Renal cortical epithelial cell (primary cell): ENCODE measurements at places on chromosomes 7 and 10. TPM values are rescaled to one million over a fixed set of nuclear protein-coding genes. Genes with fewer than 3 reads are reported as not detected.

- no peak for DNase-seq
These were observed 298.2 kb downstream of the FRMD4A start for GRCh38 chr10:14032406-14032998.

- DNase-seq = no peak
These were observed 175.0 kb upstream of the NPY start for GRCh38 chr7:24108906-24109376.

GRCh38 chr10:1124796-1125195 lies 68.6 kb downstream of the WDR37 start:
- DNase-seq = no peak

- no peak for DNase-seq
These were observed 44.2 kb downstream of the JAZF1 start for GRCh38 chr7:28136420-28136819.

DNA sequence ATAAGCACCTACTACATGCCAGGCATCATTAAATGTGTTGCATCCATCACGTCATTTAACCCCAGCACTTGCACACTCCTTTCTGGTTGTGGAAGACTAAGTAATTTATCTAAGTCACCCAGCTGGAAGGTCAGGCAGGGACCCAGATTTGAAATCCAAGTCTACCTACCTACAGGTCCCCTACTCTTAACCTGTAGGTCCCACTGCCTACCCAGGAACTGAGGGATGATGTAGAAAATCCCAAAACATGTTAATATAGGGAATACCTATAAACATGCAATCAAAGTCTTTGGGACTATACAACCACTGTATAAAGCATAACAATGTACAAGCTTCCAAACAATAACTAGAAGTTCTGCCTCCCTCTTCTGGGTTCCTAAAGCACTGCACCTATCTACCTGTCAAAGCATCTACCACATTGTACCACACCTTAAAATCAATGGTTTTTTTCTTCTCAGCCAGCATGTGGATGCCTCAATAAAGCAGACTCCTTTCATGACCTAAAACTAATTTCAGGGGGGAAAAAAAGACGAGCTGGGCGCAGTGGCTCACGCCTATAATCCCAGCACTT lies 5.6 kb downstream of the IL6 start:
- peak; percentile 81 for DNase-seq

GRCh38 chr7:14739168-14739840 lies 163.2 kb downstream of the DGKB start:
- DNase-seq = no peak

GRCh38 chr7:44056681-44057080 lies 8.7 kb downstream of the PGAM2 start:
- no peak for DNase-seq

DNA sequence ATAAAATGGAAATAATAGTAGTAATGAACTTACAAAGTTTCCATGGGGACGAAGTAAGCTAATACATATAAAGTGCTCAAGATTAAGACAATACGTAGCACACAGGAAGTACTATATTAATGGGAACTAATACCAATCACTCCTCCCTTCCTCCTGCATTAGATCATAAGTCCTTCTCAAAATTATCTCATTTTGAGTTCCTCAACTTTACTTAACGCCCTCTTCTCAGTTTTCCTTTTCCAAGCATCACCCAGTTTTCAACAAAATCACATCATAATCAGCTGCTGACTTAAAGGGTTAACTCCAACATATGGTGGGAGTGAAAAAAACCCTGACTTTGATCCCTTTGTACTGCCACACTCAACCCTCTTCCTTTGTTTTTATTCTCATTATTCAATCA lies 24.4 kb downstream of the JMJD1C start:
- no peak for DNase-seq

DNA sequence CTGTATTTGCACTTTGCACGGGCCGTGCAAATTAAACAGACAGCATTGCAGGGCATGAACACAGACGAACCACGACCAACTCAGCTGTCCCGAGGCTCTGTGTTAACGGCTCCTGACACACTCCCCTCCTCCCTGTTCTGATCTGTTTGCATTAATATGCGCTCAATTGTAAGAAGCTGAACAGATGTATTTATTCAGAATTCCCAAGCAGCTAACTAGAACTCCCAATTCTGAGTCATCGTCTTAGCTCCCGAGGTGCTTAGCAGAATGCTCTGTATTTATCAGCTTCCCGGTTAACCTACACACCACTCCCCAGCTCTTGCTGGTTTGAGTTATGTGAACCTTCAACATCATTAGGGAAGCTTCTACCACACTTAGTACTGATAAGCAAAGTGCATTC lies 286.4 kb downstream of the PTPRN2 start:
- DNase-seq = no peak

DNA sequence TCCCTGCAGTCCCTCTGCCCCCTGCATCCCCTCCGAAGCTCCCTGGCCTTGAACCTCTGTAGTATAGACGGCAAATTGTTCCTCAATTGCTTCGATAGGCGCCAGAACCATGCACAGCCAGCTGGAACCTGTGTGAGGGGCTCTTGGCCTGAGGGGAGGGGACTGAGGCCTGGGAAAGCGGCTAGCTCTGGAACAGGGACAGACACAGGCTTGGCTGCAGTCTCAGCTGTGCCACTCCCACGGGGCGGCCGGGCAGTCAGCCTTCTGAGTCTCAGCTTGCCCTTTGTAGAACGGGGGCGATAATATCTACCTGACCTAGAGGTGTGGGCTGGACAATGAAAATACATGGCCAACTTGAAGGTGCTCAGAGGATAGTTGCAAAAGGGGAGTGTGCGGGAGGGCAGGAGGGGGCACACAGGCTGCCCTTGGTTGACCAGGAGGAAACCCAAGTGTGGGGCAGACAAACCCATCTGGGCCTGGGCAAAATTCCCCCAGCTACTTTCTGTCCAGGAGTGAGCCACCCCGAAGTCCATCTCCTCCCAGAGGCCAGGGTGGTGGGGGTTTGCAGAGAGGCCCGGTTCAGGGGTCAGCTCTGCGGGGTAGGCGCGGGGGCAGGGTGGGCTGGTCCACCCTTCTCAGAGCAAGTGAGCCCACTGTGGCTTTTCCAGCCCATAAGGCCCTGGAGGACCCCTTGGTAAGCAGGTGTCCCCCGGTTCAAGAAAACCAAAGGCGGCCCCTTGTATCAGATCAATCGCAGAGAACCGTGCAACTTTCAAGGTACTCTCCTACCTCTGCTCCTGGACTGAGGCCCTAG lies 4.6 kb downstream of the CRYGN start:
- DNase-seq = no peak

DNA sequence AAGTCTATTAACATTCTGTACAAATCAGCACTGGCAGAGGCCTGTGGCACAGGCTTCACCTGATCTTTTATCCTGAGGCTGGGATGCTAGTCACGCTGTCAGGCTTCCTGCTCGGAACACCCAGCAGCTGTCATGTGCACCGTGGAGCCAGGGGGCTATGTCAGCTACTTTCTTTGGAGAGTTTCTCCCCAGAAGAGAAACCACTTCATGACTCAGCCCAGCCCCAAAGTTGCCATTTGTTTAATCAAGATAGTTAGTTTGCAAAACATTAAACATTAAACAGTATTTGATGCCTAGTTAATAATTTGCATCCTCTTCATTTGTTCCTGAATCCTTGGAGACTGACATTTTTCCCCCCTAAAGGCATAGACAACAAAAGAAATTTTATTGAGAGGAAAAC lies at the start of gene HABP2:
Gene HABP2, plus strand, starts transcription at position 353 of the 400 bp plus-strand sequence. CDS start 69 bp downstream, outside the sequence.
- peak; percentile 96 for DNase-seq

GRCh38 chr10:90204956-90205314 lies 503.5 kb downstream of the KIF20B start:
- peak; percentile 50 for DNase-seq

- DNase-seq = peak; percentile 38
These were observed 16.9 kb upstream of the PALD1 start for GRCh38 chr10:70461397-70462348.

- no peak for DNase-seq
These were observed 33.6 kb upstream of the PIK3AP1 start for GRCh38 chr10:96753956-96754355.

GRCh38 chr10:27391916-27392315 lies 112.2 kb upstream of the RAB18 start:
- no peak for DNase-seq

- peak; percentile 80 for DNase-seq
These were observed 11.8 kb upstream of the COBL start for GRCh38 chr7:51328351-51328801.

- DNase-seq = no peak
These were observed 29.6 kb downstream of the ABCB4 start for GRCh38 chr7:87445897-87446296.

GRCh38 chr7:135710417-135711138 lies 17.4 kb downstream of the SLC13A4 start:
- no peak for DNase-seq

DNA sequence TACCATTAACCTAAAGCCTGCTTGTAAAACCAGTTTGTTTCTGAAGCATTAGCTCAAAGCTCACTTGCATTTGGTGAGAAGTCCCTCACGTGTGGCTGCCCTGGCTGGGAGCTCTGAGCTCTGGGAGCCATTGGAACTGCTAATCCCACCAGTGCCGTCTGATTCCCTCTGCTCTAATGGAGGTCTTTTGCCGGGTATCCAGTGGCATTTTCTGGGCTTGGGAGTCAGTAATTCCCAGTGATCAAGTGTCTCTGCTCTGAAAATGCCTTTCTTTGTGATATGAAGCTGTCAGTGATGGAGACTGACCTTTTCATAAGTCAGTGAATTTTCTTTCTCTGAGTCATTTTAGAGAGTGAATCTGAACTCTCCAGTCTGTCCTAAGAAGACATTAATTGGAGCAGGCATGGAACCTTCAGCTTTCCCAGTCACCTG lies 36.9 kb upstream of the FAM20C start:
- DNase-seq = peak; percentile 47

GRCh38 chr10:36840788-36841187 lies 284.6 kb upstream of the ANKRD30A start:
- no peak for DNase-seq

GRCh38 chr7:25126751-25127150 lies 1.7 kb upstream of the CYCS start:
- DNase-seq = no peak

GRCh38 chr10:132132421-132132841 lies 54.3 kb upstream of the DPYSL4 start:
- no peak for DNase-seq

DNA sequence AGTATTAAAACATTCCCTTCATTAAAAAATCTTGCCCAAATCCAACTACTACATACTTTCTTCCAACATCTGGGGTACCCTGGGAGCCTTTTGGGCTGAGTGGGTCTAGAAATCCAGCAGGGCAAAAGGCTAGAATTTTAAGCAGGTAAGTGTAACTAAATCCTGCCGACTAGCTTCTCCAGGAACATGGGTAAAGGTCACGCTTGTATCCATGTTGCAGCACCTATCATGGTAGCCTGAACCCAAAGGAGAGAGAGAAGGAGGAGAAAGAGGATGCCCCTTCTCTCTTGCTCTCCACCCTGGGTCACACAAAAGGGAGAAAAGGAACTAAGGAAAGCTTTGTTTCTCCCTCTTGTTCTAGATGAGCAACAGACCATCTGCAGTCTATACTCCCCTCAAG lies 53.3 kb downstream of the ZNF680 start:
- no peak for DNase-seq

DNA sequence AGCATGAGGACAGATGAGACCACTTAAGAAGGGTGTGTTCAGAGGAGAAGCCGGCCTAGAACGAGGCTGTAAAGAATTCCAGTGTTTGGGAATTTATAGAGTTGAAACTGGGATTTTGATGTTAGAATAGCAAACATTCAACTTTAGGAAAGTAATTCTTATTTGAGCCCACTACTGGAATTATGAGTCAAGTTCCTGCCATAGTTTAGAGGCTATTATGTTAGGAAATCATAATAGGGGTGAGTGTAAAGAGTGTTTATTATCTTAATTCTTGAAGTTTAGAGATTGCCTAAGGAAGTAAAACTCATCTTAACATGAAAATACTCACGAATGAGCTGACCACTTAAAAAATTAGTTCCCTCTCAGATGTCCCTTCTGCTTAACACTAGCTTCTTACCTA lies 2.1 kb downstream of the CBLL1 start:
- no peak for DNase-seq

DNA sequence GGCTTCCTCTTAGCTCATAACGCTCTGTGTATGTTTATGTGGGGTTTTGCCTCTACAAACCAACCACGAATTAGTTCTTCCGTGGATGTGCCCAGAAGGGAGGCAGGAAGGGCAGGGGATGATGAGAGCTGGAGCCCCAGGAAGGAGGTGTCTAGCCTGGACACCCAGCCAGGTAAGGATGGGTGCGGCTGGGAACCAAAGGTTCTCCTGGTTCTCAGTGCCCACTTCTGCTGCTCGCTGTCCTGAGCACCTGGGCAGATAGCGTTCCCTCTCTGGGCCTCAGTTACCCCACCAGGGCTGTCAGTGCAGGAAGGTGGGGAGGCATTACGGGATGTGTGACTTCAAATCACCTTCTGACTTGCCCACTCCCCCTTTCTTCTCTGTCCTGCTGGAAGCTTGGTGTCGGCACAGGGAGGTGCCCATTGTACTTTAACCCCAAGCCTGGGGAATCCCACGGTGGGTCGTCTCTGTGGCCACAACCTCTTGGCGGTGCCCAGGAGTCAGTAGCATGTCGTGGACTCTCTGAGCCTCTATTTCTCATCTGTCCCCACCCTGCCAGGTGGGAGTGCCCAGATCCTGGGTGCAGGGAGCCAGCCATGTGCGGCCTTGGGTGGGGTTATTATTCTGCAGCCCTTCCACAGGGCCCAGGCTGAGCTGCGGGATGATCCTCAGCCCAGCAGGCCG lies 18.7 kb upstream of the PCBD1 start:
- no peak for DNase-seq

DNA sequence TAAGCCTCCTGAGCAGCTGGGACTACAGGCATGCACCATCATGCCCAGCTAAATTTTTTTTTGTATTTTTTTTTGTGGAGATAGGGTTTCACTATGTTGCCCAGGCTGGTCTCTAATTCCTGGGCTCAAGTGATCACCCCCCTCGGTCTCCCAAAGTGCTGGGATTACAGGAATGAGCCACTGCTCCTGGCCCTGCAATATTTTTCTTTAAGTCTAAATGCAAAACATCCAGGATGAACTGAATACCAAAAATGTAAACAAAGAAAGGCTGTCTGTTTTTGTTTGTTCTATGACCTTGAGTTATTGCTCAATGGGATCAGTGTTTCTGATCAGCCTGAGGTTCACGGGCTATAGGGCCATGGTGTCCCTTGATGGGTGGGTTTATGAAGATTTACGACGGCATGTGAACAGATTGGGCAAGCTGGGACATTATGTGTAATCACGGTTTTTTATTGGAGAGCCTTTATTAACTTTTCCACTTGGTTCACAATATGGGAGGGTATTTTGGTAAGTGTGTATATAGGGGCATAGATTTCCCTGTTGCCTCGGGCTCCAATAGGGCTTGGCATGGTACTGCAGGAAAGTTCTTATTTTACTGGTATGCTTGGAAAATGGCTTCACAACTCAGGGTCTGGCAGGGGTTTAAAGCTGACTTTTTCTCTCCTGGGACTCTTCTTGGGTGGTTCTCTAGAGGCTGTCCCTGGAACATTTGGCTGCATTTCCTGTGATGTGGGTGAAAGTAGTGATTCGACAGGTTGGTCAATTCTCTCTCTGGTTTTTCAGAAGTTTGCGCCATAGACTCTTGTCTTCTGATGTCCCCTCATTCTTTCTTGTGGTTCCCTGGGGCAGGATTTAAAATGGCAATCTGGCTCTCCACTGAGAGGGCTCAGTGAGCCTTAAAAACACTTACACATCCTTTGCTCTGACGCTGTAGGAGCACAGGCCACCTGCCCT lies 41.6 kb downstream of the MRPS33 start:
- peak; percentile 20 for DNase-seq

CTNNA3 gene
- total RNA-seq = under 0.01 TPM in 1 of 2 replicates, not detected in the other

NKX6-2 gene
- total RNA-seq = 0.35 TPM in 1 of 2 replicates, not detected in the other

SPDYE9 gene
- not detected in 2 replicates for total RNA-seq

VPS37D gene
- total RNA-seq = 8.6 and 9.2 TPM in 2 replicates

GJD4 gene
- total RNA-seq = not detected in 2 replicates

FFAR4 gene
- not detected in 2 replicates for total RNA-seq

SPDYE6 gene
- total RNA-seq = not detected in 2 replicates

FRAT1 gene
- 0.52 and 3.5 TPM in 2 replicates for total RNA-seq

CALHM3 gene
- total RNA-seq = 0.05 TPM in 1 of 2 replicates, not detected in the other

LARP4B gene
- 29.9 and 45.1 TPM in 2 replicates for total RNA-seq
